ENCODE measurements at places on chromosomes 2 and 18. TPM values are rescaled to one million over a fixed set of nuclear protein-coding genes. Genes with fewer than 3 reads are reported as not detected.

Gene COL4A3
- total RNA-seq: not detected

Gene CELF4
- total RNA-seq: not detected

Gene TRAPPC8
- total RNA-seq: 36.3 TPM

Gene GALNT13
- total RNA-seq: not detected

Gene MREG
- total RNA-seq: 4.9 TPM

Gene LYG2
- not detected for total RNA-seq

Gene SPATA3
- total RNA-seq: 0.84 TPM
